ENCODE measurements at places on chromosomes 13 and 19. TPM values are rescaled to one million over a fixed set of nuclear protein-coding genes. Genes with fewer than 3 reads are reported as not detected.
A peak's percentile ranks its signal among the peaks of the same experiment; 100 is the strongest.

FXYD3 gene
- total RNA-seq: 157 TPM

ZNF154 gene
- total RNA-seq: 13.2 TPM

DNA sequence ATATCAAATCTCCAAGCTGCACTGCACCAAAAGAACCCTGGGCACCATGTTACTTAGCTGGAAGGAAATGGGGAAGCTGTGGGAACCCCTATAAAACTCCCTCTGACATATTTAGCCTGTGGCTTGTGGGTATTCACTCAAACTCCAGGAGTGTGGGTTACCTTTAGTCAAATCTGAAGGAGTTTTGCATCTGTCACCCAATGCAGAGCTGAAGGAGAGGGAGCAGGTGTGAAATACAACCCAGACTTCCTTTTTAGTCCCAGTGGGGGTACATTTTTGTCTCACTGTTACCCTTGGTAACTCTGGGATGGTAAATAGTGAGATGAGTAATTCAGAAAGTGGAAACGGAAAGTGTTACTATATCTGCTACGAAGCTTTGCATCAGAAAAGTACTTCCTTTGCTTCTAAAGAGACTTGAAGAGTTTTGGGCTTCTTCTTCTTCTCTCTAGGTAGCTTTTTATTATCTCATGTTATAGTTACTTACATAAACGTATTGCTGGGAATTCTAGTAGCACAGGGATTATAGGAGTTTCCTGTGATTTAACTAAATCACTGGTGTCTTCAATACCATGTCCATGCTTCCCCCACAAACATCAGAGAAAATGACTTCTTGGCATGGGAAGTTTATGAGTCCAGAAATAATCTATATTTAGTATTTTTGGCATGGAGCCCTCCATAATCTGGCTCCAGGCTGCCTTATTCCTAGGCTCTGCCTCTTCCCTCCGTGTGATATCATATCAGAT lies 105.9 kb downstream of the AKAP11 start:
- no peak for DNase-seq
- H3K27ac ChIP-seq: no peak overlapping the region
- no peak overlapping the region for H3K4me3 ChIP-seq
- no peaks in the 10 kb centered on the region for H3K27me3 ChIP-seq
- no peaks in the 10 kb centered on the region for H3K4me1 ChIP-seq

DNA sequence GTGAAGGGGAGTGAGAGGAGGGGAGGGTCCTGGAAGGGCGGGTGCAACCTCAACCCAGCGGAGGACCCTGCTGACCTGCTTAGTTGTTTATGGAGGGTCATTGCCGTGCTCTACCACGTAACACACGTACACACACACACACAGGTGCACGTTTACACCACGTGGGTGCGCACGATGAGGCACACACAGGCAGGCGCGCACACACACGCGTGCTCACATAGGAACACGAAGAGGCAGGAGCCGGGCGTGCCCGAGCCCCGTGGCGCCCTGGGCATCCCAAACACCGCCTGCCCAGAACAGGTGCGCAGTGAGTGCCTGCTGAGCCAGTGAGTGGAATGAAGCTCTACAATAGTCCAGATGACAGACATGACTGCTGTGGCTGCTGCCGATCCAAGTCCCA lies 11.2 kb upstream of the MADCAM1 start:
- H3K36me3 ChIP-seq: no peaks in the 10 kb centered on the region
- H3K27ac ChIP-seq: no peak overlapping the region
- peaks cover 32% of the 10 kb centered on the region for H3K27me3 ChIP-seq
- H3K4me1 ChIP-seq: peaks cover 9% of the 10 kb centered on the region

GRCh38 chr13:99757756-99758459 lies 213.7 kb downstream of the ZIC5 start:
- H3K27me3 ChIP-seq: no peaks in the 10 kb centered on the region
- DNase-seq: no peak

DNA sequence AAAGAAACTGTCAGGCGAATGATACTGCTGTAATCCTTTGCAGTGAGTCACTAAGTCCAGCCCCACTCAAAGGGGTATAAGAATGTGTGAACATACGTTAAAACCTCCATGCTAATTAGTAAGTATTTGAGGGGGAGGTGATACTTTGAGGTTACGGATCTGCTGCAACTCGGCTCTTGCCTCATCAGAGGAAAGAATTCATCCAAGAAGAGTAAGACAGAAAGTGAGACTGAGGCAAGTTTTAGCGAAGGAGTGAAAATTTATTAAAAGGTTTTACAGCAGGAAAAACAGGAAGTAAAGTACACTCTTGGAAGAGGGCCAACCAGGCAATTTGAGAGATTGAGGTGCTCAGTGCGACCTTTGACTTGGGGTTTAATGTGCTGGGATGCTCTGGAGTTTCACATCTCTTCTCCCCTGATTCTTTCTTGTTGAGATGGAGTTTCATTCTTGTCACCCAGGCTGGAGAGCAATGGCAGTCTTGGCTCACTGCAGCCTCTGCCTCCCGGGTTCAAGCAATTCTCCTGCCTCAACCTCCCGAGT lies 9.8 kb downstream of the CLEC4M start:
- H3K36me3 ChIP-seq: no peaks in the 10 kb centered on the region
- DNase-seq: no peak
- peak overlapping the region; percentile 45 for H3K4me3 ChIP-seq
- H3K4me1 ChIP-seq: peaks cover 6% of the 10 kb centered on the region
- peak overlapping the region; percentile 79 for H3K27ac ChIP-seq
- H3K27me3 ChIP-seq: peaks cover 16% of the 10 kb centered on the region
